Mesothelial cell of epicardium (in vitro differentiated cells): ENCODE measurements at places on chromosomes 7 and 10. TPM values are rescaled to one million over a fixed set of nuclear protein-coding genes. Genes with fewer than 3 reads are reported as not detected.
A peak's percentile ranks its signal among the peaks of the same experiment; 100 is the strongest.

DNA sequence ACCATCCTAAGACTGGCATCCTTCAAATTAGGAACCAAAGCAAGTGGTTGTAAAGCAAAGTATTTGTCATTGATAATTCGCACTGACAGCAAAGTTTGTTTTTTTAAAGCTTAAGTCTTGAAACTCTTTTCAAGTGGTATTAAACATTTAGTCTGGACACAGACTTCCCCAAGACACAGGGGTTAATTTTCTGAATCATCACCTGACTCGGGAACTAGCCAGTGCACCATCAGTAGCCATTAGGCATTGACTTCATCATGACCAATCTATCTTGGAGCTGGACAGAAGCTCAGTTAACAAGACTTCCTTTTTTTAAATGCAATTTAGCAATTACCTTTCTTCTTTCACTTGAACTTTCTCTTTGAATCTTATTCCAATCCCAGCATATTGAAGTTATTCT is 210.6 kb downstream of the ZNF365 start:
- DNase-seq = no peak

GRCh38 chr7:26508917-26509316 is 217.3 kb downstream of the SNX10 start:
- no peak for DNase-seq

HOXA1 gene
- total RNA-seq = 13.7 to 14.6 TPM (median 14.0 TPM) in 3 replicates

VSTM2A gene
- not detected in 3 replicates for total RNA-seq

- DNase-seq = no peak
Measured at GRCh38 chr10:49072166-49072885, 43.0 kb downstream of the VSTM4 start.

DNA sequence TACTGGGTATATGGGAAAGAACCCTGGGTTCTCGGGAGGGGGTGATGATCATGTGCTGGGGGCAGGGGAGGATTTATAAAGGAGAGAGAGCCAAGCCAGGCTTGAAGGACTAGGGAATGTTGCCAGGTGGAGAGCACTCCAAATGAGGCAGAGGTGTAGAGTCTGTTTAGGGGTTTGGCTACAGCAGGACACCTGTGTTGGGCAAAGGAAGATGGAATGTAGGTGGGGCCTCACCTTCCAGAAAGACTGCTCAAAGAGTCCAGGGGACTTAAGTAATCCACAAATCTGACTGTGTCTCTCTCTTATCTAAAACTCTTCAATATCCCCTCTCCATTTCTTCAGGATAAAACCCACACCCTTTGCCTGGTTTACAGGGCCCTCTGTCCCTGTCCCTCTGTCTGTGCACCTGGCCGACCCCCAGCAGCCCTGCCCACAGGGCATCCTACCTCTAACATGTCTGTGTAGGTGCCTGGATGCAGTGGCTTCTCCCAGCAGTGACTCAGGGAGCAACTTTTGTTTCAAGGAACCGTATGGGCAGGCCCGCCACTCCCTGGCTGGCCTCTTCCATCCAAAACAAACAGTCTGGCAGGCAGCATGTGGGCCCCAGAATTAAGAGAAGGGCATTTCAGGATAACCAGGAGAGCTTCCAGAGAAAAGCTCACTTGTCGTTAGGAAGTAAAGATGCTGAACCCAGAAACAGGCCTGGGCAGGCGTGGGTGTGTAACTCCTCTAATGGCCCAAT is 10.6 kb upstream of the PLEKHA1 start:
- no peak for DNase-seq

IFIT3 gene
- 14.3 to 17.8 TPM (median 14.9 TPM) in 3 replicates for total RNA-seq

DNA sequence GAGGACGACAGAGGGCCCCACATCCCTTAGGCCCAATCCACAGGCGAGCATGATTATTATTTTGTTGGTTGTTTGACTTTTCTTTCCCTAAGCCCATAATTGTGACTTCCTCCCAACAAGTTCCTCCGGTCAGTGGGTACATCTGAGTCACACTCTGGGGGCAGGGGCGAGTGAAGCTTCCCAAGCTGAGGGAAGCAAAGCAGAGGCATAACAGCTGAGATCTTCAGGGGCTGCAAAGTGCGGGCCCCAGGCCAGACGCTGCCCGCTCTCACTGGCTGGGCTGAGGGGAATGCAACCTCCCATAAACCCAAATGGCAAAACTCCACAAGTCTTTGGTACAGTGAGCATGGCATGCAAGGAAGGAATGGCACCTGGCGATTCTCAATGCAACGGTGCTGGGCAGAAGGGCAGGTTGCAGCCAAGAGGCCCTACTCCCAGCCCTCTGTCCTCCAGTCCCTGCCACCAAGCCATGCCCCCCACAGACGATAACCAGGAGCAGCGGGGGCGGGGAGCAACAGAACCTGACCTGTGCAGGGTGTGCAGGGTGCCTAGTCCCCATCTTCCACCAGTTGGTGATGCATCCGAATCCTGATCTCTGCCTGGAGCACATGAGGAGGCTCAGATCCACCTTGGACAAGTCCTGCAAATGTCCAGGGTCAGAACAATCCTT is 25.3 kb downstream of the TNS3 start:
- no peak for DNase-seq

ABI1 gene
- total RNA-seq = 37.7 to 41.3 TPM (median 40.8 TPM) in 3 replicates

GRCh38 chr10:97332591-97333350 is 1.8 kb downstream of the FRAT2 start:
- peak; percentile 40 for DNase-seq

- DNase-seq = no peak
Measured at GRCh38 chr7:106482091-106482490, 178.9 kb downstream of the CCDC71L start.
